ENCODE measurements at places on chromosomes 11 and 22.
A peak's percentile ranks its signal among the peaks of the same experiment; 100 is the strongest.

DNA sequence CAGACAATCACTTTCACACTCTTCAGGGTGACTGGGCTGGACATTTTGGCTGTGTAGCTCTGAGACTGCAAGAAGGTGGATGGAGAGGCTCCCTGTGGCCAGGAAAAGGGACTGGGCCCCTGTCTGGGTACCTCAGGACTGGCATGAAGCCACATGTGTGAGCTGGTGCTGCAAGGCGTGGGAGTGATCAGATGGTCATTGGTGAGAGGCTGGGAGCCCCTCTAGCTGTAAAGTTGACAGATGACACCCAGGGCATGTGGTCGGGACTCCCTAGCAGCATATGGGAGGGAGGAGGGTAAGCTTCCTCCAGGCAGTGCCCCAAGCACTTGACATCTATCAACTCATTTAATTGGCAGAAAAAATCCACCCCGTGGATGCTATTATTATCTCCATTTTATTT, 18.9 kb upstream of the CABP2 start:
- DNase-seq = no peak

- no peak for DNase-seq
Measured at GRCh38 chr11:70183483-70184176, 19.5 kb upstream of the FADD start.

DNA sequence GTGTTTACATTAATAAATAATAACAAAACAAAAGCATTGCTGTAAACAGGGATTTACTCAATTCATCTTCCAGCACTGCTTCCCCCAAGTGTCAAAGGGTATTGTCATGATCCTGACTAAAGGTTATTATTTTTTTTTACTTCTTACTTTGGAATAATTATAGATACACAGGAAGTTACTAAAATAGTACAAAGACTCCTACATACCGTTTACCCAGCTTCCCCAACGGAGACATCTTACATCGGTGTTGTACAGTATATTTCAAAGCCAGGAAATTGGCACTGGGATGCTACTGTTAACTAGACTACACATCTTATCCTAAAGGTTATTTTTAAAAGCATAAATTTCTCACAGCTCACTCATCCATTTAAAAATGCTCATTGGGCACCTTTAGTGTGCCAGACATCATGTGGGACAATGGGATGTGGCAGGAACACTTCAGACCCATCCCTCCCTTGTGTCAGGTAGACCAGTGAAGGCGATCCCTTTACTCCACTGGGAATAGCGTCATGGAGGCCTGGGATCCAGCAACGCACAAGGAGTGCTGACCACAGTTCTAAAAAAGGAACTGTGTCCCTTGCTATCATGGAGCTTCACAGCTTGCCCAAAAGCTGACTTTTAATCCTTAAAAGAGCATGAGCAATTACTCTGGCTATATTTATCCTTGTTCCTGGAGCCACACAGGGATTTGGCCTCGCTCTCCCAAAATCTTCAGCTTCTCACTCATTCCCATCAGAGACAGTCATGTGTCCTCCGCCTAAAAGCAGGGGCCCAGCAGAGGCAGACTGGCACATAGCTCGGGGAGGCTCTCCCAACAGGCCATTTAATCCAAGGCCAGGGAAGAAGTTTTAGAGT, 3.1 kb upstream of the IRAG1 start:
- no peak for DNase-seq

GRCh38 chr11:43242401-43242800, 69.4 kb upstream of the API5 start:
- no peak for DNase-seq

DNA sequence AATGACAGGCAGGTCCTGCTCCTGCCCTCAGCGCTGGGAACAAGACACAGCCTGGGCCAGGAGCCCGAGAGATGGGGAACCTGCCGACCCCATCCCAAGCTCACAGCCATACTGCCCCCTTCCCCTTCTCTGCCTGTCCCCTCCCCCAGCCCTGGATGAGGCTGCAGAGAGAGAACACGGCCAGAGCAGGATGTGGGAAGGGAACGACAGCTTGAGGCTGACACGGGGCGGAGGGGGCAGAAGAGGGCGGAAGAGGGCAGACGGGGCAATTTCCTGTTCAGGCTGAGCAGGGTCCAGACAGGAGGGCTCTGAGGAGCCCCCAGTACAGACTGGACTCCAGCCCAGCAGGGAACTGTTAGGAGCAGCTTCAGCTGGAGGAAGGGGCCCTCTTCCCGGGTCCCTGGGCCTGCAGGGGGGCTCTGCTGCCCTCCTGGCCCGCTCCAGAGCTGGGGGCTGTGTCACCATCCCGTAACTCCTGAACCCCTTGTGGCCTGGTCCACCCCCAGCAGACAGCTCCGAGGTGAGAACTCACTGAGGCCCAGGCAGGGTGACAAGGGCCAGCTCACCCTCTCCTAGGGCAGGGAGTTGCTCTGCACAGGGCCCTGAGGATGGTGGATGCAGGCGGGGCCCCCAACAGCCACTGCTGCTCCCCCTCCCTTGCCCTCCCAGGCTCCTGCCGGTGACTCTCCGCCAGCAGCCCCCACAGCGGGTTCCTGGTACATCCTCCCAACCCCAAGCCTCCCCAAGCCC, 5.7 kb downstream of the CTSD start:
- peak; percentile 54 for DNase-seq

- DNase-seq = peak; percentile 26
Measured at GRCh38 chr11:4626207-4627099, 10.8 kb upstream of the OR51D1 start.

DNA sequence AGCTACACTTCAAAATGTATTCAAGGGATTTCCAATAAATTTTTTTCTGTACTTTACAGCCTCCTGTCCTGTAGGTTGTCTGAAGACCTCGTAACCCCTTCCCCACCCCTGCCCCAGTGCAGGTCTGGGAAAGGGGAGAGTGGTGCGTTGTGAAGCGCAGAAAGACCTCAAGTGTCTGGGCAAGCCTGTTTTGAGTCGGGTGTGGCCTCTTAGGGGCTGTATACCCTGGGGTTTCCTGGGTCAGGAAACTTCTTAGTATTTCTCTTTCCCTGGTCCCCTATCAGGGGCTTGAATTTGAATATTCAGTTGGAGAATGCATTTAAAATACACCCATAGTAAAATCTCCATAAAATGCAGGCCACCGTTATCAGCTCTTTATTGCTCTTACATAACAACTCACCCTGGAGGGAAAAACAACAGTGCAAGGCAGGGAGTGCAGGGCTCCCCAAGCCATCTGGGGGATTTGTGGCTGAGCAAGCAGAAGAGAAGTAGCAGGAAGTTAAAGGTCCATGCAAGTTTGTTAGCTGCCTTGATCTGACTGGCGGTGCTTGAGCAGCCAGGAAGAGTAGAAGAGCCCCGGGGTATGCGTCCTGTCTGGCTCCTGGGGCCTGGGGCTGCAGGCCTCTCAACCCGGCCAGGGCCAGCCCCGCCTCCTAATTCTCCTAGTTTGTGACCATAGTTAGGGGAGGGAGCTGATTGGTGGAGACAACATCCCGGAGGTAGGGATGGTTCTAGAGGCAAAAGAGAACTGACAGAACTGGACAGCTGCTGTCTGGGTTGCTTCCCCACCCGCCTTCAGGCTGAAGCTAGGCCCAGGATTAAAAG, 25.7 kb downstream of the ARHGAP1 start:
- peak; percentile 45 for DNase-seq

DNA sequence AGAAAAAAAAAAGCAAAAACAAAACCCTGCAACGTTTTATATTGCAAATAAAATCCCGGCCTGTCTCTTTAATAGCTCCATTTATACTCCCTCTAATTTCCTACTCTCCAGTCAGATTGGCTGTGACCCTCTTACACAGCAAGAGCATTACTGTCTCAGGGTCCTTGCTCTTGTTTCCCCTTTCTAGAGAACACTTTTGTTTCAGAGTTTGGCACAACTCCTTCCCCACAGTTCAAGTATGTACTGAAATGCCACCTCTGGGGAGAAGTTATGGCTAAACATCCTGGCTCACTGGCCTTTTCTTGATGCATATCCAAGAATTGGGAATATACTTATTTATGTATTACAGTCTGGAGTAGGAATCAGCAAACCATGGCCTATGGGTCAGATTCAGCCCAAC, 2.6 kb downstream of the CASP12 start:
- DNase-seq = no peak

DNA sequence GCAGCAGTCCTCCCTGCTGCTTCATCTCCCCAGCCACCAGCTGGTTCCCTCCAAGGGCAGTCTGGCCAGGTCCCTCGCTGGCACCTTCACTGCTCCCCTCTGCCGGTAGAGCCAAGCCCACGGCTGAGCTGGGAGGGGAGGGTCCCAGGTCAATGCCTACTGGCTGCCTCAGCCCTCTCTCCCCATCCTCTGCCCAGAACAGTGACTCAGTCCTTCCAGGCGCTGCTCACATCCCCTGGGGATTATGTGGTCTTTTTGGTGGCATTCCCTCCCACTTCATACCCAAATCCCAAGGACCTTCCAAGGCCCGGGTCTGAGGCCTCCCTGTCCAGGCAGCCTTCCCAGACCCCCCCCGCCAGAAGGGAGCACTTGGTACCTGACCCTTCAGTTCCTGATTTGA, 44.9 kb downstream of the WNT7B start:
- no peak for DNase-seq
